ENCODE measurements at places on chromosomes 2 and 18.

GRCh38 chr2:200608341-200609027 lies 22.7 kb downstream of the AOX1 start:
- DNase-seq = no peak

GRCh38 chr2:16038621-16039020 lies 98.3 kb downstream of the MYCN start:
- DNase-seq = no peak

DNA sequence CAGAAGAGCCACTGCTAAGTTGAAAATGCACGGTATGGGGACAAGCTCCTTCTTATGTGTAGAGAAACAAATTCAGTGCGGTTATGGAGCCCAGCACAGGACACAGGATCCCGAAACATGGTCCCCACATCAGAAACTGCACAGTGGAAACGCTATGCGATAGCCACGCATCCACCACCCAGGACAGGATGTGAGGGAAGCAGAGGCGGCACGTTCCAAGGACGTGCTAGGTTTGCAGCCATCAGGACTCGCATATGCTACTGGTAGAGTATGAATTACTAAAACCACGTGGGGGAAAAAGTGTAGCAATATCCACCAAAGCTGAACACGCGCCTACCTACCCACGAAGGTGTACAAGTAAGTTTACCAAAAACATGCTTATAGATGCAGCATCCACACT lies 34.7 kb upstream of the SNTG2 start:
- no peak for DNase-seq

DNA sequence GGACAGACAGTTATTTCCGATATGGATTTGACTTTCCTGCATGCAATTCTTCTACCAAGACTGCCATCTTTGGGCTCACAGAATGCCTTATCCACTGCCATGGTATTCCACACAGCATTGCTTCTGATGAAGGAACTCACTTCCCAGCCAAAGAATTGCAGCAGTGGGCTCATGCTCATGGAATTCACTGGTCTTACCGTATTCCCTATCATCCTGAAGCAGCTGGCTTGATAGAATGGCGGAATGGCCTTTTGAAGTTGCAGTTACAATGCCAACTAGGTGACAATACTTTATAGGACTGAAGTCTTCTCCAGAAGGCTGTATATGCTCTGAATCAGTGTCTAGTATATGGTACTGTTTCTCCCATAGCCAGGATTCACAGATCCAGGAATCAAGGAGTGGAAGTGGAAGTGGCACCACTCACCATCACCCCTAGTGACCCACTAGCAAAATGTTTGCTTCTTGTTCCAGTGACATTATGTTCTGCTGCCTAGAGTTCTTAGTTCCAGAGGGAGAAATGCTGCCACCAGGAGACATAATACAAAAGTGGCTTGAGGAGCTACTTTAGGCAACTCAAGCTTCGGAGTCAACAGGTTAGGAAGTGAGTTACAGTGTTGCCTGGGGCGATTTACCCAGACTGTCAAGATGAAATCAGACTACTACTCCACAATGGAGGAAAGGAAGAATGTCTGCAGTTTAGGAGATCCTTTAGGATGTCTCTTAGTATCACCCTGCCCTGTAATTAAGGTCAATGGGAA lies 23.8 kb upstream of the SMAD4 start:
- DNase-seq = no peak

GRCh38 chr2:75574106-75574505 lies 13.4 kb upstream of the EVA1A start:
- DNase-seq = no peak

DNA sequence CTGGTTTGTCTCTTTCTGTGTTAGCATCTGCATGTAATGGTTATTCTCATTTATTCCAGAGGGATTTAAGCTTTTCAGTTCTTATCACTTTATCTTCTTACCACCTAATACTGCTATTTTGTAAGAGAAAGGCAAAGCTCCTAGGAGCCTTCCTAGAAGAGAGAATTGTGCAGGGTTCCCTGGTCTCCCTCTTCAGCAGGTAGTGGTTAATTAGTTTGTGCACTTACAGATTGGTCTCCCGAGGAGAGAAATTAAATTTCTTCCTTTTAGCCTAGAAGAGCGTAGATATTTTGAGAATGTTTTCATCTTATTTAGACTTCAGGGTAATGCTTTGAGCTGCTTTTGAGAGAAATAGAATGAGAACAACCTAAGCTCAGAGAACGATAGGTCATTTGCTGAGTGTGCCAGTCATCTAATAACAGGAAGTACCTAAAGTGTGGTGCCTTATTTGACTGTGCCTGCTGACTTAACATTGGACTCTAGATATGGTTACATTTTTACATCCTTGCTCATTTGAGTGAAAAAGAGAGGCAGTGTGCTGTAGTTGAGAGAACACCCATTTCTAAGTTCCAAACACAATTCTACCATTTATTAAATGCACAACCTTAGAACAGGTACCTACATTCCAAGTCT lies 651.4 kb downstream of the STK39 start:
- no peak for DNase-seq

DNA sequence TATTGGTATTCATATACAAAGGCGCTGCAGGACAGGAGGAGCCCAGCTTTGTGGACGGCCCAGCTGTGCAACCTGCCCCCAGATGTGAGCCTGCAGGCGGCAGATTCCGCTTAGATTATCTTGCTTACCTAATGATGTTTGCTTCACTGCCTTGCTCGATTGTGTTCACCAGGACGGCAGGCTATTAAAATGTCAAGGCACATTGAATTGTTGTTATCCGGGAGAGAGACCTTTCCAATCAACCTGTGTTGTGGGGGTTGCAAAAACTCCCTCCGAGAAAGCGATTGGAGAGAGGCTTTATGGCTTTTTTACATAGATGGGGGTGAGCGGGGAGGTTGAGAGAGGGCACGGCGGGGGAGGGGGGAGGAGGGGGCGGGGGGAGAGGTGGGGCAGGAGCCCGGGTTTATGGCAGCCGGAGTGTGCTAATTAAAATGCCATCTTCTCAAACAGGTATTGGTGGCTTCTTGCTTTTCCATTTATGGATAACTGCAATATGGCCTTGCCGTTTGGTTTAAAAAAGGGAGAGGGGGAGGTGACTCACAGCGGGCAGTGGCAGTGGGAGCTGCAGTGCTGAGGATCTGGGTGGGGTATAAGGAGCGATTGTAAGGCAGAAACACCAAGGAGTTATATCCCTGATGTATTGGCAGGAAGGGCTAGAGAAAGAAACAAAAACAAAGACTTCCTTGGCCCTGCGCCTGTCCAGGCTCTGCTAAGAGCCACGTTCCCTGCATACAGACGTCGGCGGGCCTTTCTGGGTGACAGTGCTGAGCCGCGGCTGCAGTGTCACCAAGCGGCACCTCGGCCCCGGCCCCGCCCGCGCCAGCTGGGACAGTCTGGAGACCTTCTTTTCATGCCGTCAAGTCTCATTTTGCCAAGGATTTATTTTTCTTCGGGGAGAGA lies 97.2 kb downstream of the INSIG2 start:
- peak; percentile 72 for DNase-seq

GRCh38 chr18:38981389-38981788 lies 1415.8 kb upstream of the CELF4 start:
- no peak for DNase-seq

GRCh38 chr18:56652802-56653201 lies 1.6 kb downstream of the WDR7 start:
- no peak for DNase-seq

GRCh38 chr2:138291805-138292204 lies 209.8 kb upstream of the SPOPL start:
- no peak for DNase-seq

GRCh38 chr2:1055014-1055595 lies 104.5 kb downstream of the SNTG2 start:
- DNase-seq = no peak

Measured in ecto neural progenitor cell (in vitro differentiated cells).